ENCODE measurements at places on chromosomes 13 and 19.

- no peak for DNase-seq
These were observed 416 bp downstream of the SLC25A42 start for GRCh38 chr19:19064098-19064722.

DNA sequence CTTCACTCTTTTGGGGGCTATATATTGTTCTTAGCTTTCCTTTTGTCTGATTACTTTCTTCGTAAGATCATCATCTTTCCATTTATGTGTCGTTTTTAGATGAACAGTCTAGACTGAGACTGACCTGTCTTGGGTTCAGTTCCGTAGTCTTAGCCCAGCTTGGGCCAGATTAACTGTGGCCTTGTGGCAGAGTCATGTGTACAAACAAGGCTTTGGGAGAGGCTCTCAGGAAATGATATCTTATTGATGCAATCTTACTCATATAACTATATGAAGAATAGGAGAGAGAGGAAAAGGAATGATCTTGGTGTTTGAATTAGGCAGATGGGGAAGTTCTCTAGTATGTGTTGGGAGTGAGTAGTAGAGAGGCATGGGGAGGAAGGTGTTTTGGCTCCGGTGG is 6.8 kb upstream of the ERCC5 start:
- DNase-seq, result no peak

GRCh38 chr13:48976576-48977285 is 1.0 kb downstream of the FNDC3A start:
- no peak for DNase-seq

DNA sequence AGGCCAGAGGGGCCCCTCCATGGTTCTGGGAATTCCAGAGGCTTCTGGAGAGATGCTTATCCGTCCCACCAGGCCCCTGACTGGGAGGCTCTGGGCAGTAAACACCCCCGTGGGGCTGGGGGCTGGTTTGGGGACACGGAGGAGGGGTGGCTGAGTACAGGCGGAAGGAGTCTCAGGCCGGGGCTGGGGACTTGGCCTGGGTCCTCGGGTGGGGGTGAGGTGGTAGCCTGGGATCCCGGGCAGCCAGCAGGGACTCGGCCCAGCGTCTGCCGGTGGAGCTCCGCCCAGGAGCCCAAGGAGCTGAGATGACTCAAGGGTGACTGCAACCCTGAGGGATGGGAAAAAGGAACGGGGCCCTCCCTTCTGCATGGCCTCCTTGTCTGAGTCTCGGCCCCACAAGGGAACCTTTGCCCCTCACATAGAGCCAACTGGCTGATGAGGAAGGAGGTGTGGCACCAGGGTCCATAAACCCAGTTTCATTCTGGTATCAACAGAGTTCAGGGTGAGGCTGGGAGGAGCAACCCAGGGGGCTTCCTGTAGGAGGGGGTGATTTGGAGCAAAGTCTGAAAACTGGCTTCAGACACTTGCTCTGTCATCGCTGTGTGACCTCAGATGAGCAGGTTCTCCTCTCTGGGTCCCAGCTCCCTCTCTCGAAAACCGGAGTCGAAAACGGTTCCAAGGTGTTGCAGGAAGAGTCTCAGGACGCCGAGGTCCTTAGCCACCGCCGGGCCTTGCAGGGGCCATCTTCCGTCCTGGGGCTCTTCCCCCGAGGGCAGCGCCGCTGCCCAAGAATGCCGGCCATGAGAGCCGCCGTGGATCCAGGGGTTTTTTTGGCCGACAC is 809 bp downstream of the MISP start:
- DNase-seq, result no peak

DNA sequence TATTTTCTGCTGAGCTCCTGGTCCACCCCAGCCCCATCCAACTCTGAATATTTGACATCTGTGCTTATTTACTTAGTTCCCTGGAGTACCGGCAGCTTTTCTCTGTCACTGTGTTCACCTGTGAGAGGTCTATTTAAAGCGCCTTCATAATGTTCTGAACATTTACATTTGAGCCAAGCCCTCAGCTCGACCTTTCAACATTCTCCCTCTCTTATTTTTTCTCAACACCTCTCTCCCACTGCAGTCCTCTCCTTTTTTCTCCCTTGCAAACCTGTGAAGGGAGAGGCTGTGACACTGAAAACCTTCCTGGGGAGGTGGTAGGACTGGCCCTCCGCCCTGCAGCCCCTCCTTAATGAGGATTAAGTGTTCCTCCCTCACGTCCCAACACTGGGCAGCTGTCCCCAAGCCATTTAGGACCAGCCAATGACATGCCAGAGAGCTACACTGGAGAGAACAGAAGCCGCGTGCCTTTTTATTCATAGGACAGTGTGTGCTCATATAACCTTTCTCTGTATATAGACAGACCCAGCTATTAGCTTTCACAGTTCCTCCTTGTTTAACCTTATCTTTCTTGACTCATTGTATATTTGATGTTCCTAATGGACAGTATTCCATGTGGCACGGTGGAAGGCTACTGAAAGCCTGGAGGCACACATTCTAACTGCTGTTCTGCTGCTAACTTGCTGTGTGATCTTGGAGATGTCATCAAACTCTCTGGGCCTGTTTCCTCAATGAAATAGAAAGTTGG is 134.8 kb downstream of the NUFIP1 start:
- DNase-seq, result no peak

GRCh38 chr19:31338069-31338776 is 11.0 kb downstream of the TSHZ3 start:
- DNase-seq, result no peak

DNA sequence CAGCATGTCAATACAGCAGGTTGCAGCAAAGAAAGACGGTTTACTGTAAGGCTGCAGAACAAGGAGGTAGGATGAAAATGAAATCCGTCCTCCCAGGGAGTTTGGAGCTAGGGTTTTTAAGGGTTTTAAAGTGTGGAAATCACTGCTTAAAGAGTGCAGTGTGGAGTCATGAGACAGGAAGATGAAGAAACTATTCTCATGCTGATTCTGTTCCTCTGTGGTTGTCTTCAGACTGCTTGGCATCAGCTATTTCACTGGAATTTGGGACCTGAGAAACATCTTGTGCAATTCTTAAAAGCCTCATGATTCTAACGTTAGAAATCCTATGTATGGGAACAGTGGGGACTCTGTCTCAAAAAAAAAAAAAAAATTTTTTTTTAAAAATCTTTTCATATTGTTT is 11.4 kb downstream of the ZNF331 start:
- no peak for DNase-seq

- DNase-seq, result no peak
These were observed 442 bp downstream of the REXO1 start for GRCh38 chr19:1847684-1848398.

- DNase-seq, result peak; percentile 28
These were observed 61.1 kb downstream of the ZNF431 start for GRCh38 chr19:21202865-21203494.

GRCh38 chr13:42107421-42107820 is 59.0 kb downstream of the DGKH start:
- DNase-seq, result no peak

GRCh38 chr13:40652588-40652940 is 13.9 kb downstream of the FOXO1 start:
- DNase-seq, result peak; percentile 34

DNA sequence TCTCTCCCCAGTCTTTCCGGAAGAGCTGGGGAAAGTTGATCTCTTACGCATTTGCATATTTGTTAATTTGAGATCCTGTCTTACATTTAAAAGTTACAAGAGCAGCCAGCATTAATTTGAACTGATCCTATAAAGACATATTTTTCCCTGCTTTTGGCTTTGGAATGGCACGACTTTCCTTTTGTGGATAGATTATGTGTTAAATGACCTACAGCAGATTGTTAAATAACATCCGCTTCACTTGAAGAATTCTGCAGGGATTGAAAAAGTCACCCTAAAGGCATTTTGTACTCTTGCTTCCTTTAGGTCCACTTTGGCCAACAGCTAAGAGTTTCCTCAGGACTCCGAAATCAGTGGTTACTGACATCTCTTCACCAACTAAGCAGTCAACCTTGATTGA is 334.0 kb downstream of the TBC1D4 start:
- no peak for DNase-seq

DNA sequence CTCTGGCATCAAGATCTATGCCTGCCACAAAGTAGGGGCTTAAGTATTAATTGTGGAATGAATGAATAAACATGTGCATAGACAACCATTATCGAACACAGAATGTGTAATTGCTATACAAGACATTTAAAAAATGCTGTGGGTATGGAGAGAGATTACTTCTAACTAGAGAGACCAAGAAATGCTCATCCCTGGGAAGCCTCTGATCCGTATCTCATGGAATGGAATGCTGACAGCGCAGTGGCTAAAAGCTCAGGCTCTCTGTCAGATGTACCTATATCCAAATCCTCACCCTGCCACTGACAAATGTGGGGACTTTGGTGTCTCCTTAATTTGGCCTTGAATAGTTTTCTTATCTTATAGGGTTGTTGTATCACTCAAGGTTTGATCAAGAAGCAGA is 22.7 kb upstream of the MBNL2 start:
- no peak for DNase-seq

- no peak for DNase-seq
These were observed 58.8 kb downstream of the SLC10A2 start for GRCh38 chr13:103007427-103007762.

- no peak for DNase-seq
These were observed 220.8 kb downstream of the COG6 start for GRCh38 chr13:39876258-39876657.

DNA sequence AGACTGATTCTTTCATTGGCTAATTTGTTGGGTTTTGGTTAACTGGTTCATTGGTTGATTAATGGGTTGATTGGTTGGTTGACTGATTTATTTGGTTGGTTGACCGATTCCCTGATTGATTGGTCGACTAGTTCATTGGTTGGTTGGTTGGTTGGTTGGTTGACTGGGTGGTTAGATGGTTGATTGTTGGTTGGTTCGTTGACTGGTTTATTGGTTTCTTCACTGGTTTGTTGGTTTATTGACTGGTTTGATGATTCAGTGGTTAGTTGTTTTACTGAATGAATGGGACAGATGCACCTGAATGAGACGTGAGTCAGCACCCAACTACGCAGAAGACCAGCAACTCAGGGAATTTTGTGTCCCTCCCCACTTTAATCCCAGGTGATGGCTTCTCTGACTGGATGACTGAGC is 2.7 kb upstream of the NUP62 start:
- no peak for DNase-seq

- no peak for DNase-seq
These were observed 1.0 kb upstream of the TYROBP start for GRCh38 chr19:35908973-35909683.

DNA sequence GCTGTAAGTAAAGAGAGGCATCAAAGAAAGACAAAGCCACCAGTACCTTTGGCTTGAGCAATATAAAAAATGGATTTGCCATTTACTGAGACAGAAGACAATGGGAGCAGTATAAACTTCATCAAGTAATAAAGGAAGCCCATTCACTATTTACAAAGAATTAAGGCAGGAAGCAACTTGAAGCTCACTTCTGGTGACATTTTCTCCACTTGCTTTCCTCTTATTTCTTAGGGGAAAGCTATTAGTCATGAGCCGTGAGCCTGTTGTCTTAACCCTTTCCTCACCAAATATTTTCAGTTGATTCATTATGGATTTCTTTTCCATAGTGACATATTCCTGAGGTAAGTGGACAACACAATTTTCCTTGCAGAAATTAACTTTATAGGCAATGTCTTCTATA is 156.8 kb downstream of the DNAJC3 start:
- no peak for DNase-seq

DNA sequence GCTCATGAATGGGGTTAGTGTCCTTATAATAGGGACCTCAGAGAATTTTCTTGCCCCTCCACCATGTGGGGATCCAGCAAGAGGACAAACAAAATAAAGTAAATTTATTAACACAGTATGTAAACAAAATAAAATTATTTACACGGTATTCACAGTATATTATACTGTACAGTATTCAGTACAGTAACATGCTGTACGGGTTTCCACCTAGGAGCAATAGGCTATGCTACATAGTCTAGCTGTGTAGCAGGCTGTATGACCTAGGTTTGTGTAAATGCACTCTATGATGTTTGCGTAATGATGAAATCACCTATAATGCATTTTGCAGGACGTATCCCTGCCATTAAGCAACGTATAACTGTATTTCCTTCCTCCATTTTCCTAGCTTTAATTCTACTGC is 11.8 kb upstream of the DIAPH3 start:
- no peak for DNase-seq

DNA sequence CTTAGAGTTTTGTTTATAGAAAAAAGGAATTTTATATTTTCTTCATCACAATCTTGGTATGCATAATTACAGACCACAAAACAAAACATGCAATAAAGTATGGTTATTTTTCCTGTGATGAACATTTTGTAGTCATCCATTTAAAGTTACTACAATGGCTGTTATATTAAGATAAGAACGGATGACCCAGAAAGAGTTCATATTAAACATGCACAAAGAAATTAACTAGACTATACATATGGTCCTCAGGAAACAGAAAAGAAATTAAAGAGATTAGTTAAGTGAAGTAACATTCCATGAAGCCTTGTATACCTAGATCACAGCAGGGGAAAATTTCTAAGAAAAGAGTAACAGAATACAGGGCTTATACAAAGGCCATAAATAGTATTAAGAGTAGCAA is 36.8 kb downstream of the RBM26 start:
- no peak for DNase-seq

GRCh38 chr13:67643516-67644055 is 413.4 kb upstream of the PCDH9 start:
- no peak for DNase-seq

GRCh38 chr19:55554302-55554701 is 9.0 kb upstream of the SBK3 start:
- DNase-seq, result no peak

DNA sequence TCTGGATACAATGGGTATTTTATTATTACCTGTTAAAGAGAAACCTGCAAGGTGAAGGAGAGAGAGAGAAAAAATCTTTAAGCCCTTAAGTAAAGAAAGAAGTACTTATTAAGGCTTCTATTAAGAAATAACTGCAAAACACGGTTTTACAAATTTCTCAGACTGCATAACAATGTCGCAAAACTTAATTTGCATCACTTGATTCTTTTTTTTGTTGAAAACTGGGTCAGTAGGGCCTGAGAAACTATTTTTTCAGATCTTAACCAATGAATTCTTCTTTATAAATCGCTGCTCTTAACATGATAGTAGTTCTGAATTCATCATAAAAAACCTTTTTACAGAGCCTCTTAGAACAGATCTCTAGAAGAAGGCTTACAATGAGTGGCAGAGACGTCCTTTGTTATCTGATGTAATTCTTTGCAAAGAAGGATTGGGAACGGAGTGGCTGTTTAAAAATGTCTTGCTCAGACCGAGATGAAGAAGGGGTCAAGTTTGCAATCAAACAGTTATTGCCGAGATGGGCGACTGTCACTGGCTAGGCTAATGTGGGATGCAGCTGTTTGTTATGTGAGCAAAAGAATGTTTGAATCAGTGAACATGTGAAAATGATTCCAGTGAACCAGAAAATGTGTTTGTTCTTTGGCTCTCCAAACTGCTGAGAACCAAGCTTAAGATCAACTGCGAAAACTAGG is 76.3 kb downstream of the ZNF536 start:
- DNase-seq, result no peak

- DNase-seq, result peak; percentile 61
These were observed 4.9 kb upstream of the NWD1 start for GRCh38 chr19:16714702-16715287.

GRCh38 chr13:99614465-99614885 is 113.2 kb downstream of the TM9SF2 start:
- peak; percentile 51 for DNase-seq

GRCh38 chr13:98821372-98822224 is 69.1 kb upstream of the SLC15A1 start:
- DNase-seq, result no peak

All from CD4-positive, alpha-beta T cell (primary cell).